ENCODE measurements at places on chromosomes 1 and 21.

- DNase-seq: no peak
Observed at GRCh38 chr1:33141781-33142180, 40.1 kb downstream of the TRIM62 start.

GRCh38 chr1:75587692-75588091 is 23.2 kb downstream of the SLC44A5 start:
- no peak for DNase-seq

GRCh38 chr21:42300956-42301355 is 14.3 kb downstream of the TFF3 start:
- DNase-seq: no peak

DNA sequence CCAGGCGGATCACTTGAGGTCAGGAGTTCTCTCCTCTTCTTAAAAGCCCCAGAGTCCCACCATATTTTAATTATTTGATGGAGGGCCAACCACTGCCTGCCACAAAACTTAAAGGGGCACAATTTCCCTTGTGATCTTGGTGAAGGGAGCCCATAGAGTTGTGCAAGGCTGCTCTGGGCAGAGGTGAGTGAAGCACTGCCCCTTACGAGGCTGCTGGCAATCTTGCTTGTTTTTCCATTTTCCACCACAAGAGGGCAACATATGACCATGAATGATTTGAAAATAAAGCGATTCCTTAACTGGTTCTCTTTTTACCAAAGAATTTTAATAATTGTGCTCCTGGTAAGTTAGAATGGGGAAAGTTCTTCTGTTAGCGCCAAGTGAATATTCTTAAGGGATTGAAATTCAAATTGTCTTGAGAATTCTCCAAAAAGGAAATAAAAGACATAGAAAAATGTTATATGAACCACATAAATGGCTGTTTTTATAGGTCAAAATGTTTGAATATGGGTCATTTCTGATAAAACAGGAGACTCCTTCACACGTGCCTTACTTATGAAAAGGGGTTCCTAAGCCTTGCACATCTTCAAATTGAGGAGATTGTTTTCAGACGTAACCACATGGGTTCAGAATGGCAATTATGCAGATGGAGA is 22.7 kb downstream of the PGM1 start:
- peak; percentile 57 for DNase-seq

- no peak for DNase-seq
Observed at GRCh38 chr21:36297406-36297937, 22.5 kb upstream of the MORC3 start.

GRCh38 chr1:51945591-51945990 is 44.9 kb downstream of the RAB3B start:
- DNase-seq: no peak

- DNase-seq: no peak
Observed at GRCh38 chr1:155472491-155473083, 90.0 kb downstream of the ASH1L start.

DNA sequence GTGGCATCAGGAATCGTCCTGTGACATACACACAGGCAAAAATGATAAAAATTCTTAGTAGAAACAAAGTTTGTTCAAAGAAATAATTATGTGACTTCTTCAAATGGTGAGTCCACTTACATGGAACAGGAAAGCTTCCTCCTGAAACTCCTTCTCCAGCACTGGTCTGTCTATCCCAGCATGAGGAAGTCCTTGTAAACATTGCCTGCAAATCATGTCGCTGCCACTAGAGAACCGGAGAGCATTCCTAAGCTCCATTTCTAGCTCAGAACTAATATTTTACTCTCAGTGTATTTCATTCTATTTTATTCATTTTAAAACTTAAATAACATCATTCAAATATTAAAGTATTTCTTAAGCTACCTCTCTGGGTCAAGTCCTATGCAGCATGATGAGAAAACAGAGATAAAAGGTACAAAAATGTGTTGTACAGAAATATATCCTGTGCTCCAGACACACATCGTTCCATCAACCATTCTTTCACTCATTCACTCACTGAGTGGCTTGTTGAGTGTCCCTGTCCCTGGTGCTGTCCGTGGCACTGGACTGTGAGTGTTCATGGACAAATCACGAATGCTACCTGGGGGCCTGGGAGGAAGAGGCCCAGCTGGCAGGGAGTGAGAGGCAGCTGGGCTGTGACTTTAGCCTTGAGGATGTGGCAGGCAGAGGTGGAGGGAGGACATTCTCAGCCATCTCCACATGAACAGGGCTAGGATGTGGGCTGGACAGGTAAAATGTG is 10.0 kb downstream of the CYP4A22 start:
- no peak for DNase-seq

DNA sequence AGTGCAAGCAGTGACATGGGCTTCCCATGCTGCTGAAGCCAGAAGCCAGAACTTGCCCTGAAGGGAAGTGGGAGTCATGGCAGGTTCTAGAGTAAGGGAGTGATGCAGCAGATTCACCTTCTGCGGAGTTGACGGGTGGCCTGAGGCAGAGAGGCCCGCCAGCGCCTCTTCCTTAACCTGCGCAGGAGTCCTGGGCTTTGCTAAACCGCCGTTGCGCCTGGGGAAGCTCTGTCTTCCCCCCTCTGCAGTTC is 67.3 kb downstream of the OBSCN start:
- no peak for DNase-seq

DNA sequence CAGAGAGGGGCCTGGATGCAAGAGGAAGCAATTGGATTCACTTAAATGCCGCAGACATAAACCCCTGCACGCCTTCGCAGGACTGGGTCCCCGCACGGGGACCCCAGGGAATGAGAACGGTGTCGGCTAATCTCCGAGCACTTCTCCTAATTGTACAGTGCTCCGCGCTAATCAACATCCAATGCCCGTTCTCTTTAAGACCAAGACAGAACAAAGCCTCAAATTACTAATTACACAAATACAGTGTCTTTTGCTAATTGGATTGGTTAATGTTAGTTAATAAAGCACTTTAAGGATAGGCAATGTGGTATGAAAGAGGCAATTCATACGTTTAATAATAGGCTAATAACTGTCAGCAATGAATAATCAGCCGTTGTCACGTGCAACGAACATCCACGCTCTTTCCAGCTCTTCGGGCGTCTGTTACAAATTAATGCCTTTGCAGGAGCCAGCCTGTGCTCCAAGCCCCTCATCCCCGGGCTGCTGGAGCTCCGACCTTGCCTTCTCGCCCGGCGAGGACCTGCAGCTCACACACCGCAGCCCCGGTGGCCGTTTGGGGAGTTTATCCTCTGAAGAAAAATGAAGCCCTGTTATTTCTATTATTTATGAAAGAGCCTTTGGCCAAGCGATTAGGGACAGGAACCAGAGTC is 157.8 kb downstream of the PRDM16 start:
- no peak for DNase-seq

DNA sequence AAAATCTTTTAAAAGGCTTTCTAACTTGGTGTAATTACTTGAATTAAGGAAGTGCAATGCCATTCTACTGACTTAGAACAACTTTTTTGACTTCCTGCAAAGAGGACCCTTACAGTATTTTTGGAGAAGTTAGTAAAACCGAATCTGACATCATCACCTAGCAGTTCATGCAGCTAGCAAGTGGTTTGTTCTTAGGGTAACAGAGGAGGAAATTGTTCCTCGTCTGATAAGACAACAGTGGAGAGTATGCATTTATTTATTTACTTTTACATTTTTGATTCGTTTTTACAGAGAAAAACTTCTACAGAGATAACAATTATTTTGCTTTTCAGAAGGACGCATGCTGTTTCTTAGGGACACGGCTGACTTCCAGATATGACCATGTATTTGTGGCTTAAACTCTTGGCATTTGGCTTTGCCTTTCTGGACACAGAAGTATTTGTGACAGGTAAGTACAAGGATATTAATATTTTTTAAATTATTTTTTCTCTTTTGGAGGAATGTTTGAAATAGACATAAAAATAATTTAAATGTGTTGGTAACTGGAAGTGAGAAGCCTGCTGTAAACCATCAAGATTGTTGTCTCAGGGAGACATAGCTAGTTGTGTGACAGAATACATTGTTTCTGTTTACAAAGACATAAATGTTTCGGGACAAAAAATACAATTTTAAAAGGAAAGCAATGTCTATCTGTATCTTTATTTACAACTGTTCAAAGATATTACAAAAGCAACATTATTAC is at the start of gene PTPRC:
Gene PTPRC (plus strand): TSS at position 147 of the 742 bp plus-strand sequence. CDS start 229 bp downstream, at position 376.
- no peak for DNase-seq

- no peak for DNase-seq
Observed at GRCh38 chr1:184972315-184973055, 1.8 kb downstream of the NIBAN1 start.

DNA sequence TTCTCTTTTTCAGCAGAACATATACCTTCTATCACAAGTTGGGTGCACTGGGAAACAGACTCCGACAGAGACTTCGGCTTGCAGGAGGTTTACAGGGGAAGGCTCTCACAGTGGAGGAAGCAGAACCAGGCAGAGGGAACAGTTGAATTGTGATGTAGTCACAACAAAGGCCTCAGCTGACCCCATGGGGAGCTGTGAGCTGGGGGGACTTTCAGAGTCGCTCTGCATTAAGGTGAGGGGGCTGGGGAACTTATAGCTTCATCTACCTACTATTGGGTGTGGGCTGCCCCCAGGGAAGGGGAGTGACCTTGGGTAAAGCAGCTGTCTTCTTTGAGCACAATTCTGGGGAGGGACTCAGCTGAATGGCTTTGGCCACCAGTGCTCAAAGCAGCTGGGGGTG is 94.9 kb upstream of the POU3F1 start:
- no peak for DNase-seq

- peak; percentile 90 for DNase-seq
Observed at GRCh38 chr1:32759997-32760623, 57.0 kb downstream of the YARS1 start.

- no peak for DNase-seq
Observed at GRCh38 chr1:244603498-244603897, 49.4 kb upstream of the DESI2 start.

All from progenitor cell of endocrine pancreas (in vitro differentiated cells).